ENCODE measurements at places on chromosomes 6 and 20.

DNA sequence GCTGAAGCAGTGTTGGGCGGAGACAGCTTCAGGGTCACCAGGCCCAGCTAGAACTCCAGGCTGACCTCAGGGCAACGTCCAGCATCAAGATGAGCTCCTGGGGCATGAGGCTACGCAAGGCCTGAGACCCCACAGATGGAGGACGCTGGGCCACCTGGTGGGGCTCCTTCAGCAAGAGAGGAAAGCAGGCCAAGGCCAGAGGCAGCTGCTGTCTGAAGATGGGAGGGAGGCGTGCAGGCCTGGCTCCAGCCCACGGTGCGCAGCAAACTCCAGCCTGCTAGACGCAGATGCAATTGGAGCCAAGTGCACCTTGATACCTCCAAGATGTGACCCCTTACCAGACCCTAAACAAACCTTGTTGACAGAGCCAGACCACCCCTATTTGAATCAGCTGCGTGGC lies 220.9 kb upstream of the RREB1 start:
- no peak for DNase-seq

GRCh38 chr6:26359765-26360164 lies 5.2 kb upstream of the BTN3A2 start:
- DNase-seq: no peak

DNA sequence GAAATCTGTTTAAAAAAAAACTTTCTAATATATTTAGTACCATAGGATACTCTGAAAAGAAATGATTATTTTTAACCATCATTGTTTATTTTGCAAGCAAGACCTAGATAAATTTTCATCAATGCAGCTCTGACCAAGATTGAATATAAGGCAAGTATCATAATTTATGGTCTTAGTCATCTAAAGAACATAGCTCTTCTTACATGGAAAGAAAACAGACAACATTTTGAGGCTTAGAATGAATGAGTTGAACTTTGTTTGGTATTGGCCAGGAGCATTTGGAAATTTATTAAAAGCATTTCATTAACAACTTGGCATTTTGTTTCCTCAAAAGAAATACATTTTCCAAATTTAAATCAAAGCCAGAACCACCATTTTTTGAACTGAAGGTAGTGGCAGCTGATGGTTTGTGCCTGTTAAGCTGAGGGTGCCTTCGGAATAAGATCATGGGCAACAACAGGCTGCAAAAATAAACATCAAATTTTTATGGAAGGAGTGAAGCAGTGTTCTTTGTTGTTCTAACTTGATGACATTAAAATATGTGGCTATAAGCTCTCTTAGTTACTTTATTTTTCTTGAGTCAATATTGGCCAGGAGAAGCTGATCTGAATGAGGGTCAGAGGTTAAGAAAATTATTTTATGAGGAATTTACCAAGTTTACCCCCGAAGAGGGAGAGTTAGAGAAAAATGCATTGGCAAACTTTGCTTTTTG lies 6.7 kb upstream of the ATXN1 start:
- DNase-seq: no peak

DNA sequence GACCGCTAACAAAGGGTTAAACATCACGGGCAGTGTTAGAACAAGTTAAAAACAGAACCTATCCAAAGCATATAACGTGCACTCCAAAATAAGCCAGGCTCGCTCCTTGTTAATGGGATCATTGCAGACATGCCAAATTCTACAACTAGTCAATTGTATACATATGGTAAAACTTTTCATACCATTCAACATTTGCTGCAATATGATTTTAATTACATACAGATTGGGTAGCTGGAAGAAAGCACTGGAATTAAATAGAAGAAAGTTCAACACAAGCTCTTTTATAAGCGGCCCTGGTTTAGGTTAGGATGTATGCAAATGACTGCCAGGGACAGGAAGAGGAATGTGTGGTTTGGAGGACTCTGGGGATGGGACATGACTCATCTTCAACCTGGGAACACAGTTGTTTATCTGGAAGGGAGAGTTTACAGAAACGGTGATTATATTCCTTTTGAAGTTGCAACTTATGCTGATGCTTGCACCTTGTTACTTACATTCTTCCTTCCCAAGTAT lies 62.5 kb upstream of the TIAM2 start:
- DNase-seq: no peak

- no peak for DNase-seq
Observed at GRCh38 chr6:118889163-118889562, 4.8 kb upstream of the ASF1A start.

DNA sequence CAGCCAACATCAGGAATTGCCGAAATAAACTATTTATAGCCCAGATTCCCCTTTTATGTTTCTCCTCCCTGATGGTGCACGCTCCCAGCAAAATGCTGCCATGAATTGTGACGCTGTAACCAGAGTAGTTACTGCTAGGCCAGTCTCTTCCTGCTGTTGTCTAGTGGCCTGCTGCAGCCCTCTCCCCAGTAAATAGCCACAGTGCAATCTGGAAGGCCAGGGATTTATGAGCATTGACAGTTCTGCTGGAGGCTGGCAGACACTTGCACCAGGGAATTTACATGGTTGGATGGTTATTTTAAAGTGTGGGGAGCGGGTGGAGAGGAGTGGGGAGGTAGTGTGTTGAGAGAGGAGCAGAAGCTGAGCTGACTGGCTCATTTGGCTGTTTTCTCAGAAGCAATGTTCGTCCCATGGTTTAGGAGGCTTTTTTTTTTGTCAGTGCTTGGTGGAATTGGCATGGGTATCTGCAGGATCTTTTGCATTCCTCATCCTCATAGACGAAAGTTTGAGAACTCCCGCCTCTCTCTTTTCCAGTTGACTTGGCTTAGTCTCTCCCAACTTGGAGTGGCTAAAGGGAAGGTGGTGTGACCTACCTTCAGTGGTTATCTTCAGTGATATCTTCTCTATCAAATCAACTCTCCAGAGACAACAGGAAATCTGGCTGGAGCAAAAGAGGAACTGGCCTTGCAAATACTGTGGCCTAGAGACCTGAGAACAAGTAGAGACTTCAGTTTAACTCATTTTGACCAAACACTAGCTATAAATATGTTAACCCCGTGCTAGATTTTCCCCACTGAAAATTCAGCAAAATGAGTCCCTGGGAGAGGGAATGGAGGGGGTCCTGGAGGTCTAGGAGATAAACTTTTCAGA lies 99.3 kb upstream of the VSTM2L start:
- no peak for DNase-seq

DNA sequence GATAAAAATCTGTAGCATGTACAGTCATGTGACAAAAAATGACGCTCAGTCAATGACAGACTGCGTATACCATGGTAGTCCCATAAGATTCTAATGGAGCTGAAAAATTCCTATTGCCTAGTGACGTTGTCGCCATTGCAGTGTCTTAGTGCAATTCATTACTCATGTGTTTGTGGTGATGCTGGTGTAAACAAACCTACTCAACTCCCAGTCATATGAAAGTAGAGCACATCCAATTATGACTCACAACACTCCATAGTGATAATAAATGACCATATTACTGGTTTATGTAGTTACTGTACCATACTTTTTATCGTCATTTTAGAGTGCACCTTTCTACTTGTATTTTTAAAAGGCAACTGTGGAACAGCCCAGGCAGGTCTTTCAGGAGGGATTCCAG lies 45.0 kb downstream of the TFAP2A start:
- no peak for DNase-seq

DNA sequence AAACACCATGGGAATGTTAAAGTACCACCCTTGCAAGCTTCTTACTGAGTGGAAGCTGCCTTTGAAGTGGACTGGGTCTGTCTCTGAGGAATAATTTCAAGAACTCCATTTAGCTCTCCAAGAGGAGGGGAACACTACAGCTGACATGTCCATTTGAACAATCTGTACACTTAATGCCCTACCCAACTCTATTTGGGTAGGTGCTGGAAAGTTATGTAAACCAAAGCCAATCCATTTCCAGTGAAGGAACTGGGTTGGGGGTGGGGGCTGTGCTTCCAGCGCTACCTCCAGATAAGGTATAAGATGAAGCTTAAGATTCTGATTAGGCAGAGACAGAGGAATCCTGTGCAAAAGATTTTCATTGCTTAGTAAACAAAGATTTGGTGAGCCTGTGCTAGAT lies 122.0 kb downstream of the TCP11 start:
- no peak for DNase-seq

DNA sequence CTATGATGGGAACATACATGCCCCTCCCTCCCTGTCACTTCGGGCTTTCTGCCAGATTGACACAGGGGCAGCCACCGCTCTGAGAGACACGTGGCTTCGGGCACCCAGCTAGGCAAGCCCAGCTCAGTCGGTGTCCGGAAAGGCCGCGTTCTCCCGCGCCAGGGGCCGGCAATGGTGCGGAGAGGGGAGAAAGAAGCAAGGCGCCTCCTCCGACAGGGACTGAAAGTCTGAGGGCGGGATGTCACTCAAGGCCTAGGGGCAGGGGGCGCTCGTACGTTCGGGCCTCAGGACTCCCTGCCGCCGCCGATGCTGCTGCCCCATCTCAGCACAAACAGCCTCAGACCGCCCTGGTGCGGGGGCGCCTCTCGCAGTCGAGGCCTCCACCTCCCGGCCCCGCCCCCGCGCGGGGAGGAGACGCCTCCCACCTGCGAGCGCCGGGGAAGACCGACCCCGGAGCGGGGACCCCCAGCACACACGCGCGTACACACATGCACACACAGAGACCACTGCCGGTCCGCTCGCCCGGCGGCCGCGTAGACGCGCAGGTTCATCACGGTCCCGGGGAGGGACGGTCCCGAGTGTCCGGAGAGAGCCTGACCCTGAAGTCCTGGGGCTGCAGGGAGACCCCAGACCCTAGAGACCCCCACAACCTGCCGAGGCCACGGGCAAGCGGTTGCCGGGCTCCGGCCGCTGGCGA lies 1.9 kb downstream of the GRM4 start:
- DNase-seq: peak; percentile 62

DNA sequence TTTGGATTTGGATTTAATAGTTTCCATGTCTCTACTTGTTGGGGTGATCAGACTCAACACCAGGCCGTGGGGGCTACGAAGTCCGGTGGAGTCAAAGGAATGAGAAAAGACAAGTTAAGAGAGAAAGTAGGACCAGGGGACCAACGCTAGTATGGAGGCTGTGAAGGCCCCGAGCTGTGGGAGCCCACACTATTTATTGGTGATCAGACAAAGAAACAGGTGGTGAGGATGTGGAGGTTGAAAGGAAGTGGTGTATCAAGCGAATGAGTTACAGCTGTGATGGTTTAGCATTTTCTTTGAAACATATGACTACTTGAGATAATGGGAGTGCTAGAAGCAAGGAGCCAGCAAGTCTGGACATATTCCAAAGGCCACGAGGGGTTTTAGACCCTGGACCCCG lies 62.4 kb downstream of the AKAP7 start:
- DNase-seq: no peak

- no peak for DNase-seq
Observed at GRCh38 chr6:40390144-40390800, 196.9 kb downstream of the LRFN2 start.

DNA sequence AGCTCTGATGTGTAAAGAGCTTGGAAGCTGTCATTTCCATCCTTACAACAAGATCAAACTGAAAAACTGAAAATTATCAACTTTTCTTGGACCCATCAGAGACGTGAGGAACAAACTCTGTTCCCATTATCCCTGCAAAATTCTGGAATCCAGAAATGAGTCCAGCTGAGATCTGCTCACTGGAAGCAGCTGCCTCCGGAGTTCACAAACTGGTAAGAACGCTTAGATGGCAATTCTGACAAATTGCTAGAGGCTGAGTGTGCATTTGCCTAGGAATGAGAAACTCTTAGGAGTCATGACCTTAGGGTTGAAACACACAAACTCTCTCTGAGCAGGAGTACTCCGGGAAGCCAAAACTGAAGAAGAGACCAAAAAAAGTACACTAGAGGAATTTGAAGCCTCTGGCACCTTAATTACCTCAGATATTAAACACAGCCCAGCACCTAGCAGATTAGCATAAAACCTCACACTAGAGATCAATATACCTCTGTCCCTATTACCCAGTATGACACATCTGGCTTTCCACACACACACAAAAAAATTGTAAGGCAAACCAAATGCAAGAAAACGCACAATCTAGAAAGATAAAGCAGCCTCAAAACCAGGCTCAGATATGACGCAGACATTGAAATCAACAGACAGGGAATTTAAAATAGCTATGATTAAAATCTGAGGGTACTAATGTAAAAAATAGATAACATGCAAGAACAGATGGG lies 233.5 kb upstream of the SGK1 start:
- no peak for DNase-seq

GRCh38 chr6:120108061-120108795 lies 758.7 kb upstream of the MAN1A1 start:
- DNase-seq: no peak

- no peak for DNase-seq
Observed at GRCh38 chr6:130204322-130204721, 18.4 kb downstream of the SAMD3 start.

DNA sequence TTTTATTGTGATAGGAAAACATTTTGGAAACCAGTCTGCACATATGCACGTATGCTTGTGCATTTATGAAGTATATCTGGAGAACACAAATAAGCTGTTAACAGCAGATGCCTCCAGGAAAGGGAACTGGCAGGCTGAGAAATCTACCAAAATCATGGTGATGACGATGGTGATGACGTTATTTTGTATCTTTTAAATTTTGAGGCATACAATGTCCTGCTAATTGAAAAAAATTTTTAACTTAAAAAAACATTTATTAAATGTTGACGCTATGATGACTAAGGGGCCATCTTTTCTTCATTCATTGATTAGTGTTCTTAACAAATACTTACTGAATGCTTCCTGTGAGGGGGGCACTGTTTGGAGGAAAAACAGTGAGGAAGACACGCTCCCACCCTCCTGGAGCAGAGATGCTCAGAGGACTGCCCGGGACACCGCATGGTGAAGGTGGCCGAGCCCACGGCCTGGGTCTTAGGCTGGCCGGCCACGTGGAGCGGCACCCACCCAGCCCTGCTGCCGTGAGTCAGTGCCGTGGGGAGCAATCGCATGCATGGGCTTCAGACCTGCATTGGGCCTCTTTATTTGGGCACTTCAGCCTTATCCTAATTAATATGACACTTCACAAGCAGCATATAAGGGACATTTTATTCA lies 15.9 kb upstream of the ENTPD6 start:
- no peak for DNase-seq

DNA sequence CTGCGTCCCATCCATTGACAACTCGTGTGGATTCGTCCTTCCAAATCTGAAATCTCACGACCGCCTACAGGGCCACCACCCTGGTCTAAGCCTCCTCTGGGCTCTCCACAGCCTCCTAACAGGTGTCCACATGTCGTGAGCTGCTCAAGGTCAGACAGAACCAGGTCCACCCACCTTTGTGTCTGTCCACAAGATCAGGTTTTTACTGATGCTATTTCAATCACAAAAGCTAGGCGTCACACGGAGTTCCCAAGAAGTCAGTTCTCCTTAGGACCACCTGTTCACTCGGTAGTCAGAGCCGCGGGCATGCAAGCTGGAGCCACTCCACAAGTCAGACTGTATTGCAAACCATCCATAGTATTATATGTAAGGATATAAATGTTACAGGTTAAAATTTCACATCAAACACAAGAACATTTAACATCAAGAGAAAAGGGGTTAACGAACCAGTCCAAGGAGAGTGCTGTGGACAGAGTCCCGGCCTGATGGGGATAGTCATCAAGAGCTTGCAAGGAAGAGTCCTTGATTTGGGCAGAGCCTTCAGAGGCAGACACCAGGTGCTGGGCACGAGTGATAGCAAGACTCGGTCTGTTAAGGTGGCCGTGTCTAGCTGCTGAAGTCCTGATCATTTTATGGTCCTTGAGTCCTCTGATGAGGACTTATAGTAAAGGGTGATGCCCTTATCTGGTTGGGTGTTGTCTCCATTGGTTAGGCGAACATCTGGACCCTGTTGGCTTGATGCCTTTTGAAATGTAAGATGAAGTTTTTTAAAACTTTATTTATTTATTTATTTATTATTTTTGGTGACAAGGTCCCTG lies 731 bp upstream of the DNPH1 start:
- DNase-seq: no peak

GRCh38 chr6:42193491-42193894 lies 1.3 kb downstream of the GUCA1B start:
- DNase-seq: peak; percentile 43
